ENCODE measurements at places on chromosomes 2 and 18.

DNA sequence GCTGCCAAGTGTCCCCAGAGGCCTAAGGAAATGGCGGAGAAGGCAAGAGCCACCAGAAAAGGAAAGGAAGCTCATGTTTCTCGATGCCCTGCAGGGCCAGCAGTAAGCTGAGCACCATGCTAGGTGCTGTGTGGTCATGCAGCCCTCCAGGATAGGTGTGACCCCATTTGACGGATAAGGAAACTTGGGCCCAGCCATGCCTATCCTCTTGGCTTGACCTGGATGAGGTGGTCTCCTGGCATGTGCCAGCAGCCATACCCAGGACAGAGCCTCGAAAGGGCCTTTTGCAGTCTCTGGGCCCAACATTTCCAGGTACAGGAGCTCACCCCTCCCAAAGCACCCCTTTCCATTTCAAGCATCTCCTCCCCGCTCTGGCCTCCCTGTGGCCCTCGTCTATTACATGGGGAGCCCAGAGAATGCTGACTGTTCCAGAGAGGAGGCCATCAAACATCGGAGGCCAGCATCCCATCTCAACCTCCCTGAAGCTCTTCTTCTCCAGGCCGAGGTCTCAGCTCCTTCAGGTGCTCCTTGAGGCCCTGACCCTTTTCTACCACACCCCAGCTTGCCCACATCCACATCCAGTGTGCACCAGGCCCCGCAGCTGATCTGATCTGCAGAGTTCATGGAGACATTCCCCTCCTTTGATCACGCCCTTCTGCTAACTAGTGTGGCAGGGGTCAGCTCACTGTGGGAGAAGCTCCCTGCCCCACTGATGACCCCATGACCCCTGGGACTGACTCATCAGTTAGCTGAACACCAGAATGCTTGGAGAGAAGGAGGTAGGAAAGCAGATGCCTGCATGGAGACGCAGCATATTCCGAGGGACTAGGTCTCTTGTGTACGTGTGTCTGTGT, 208.4 kb downstream of the TNS1 start:
- DNase-seq, result no peak

- no peak for DNase-seq
Measured at GRCh38 chr2:163637871-163638270, 97.9 kb downstream of the FIGN start.

- DNase-seq, result no peak
Measured at GRCh38 chr2:2192091-2192955, 138.8 kb downstream of the MYT1L start.

GRCh38 chr2:201358684-201359083, 1.5 kb upstream of the FLACC1 start:
- DNase-seq, result no peak

GRCh38 chr2:128300151-128301020, 18.3 kb downstream of the HS6ST1 start:
- DNase-seq, result no peak

GRCh38 chr18:79769698-79770500, 27.8 kb upstream of the KCNG2 start:
- no peak for DNase-seq

GRCh38 chr18:43627848-43628530, 350.7 kb upstream of the SYT4 start:
- DNase-seq, result no peak

DNA sequence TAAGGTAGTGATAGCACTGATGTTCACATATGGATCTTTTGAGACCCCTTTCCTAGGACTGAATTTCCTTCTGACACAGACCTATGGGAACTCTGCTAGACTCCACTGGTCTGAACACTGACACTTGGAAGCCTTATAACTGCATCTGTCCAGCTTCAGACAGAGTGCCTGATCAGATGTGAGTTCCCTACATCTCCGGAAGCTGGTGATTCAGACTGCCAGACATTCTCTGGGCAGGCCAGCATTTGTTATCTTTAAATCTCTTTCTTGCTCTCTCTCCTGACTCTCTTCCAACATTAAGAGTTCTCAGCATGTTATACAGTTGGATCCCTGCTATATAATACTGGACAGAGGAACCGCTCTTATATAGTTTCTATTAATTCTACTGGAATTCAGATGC, 408.5 kb downstream of the ZEB2 start:
- DNase-seq, result no peak

DNA sequence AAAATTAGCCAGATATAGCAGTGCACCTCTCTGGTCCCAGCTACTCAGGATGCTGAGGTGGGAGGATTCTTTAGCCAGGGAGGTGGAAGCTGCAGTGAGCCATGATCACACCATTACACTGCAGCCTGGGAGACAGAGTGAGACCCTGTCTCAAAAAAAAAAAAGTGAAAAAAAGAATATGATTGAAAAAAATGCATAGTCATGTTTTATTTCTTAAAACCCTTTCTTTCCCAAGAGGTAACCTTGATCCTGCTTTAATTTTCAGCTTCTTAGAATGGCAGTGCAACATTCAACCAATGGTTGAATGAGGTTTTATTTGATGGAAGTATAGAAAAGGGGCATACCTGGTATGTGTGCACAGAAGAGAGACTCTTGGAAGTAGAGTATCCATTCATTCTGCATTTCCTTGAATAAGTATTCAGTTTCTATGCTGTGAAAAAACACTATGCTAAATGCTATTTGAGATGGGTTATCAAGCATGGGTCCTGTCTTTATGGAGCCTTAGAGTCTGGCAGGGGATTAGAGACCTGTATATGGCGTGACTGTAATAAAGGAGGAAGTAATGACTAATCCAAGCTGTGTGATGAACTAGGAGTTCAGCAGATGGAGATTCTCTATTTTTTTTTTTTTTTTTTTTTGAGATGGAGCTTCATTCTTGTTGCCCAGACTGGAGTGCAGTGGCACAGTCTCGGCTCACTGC, 146.3 kb downstream of the WDSUB1 start:
- DNase-seq, result no peak

GRCh38 chr2:12282780-12283695, 433.7 kb upstream of the TRIB2 start:
- DNase-seq, result no peak

DNA sequence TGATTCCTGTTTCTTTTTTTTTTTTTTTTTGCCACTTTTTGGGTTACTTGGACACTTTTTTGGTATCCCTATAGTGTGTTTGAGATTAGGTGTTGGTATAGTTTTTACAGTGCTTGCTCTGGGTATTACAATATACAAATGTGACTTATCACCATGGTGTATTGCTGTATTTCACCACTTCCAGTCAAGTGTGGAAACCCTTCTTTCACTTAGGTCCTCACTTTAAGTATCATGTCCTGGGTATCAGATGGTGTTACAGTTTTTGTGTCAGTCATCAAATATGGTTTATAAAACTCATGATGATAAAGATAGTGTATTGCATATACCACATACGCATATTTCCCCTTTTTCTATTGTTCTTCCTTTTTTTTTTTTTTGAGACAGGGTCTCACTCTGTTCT, 1.8 kb downstream of the ATP9B start:
- no peak for DNase-seq

GRCh38 chr18:42752916-42753315, 362.6 kb downstream of the RIT2 start:
- no peak for DNase-seq

- DNase-seq, result no peak
Measured at GRCh38 chr2:64837116-64837731, 152.0 kb upstream of the SLC1A4 start.

DNA sequence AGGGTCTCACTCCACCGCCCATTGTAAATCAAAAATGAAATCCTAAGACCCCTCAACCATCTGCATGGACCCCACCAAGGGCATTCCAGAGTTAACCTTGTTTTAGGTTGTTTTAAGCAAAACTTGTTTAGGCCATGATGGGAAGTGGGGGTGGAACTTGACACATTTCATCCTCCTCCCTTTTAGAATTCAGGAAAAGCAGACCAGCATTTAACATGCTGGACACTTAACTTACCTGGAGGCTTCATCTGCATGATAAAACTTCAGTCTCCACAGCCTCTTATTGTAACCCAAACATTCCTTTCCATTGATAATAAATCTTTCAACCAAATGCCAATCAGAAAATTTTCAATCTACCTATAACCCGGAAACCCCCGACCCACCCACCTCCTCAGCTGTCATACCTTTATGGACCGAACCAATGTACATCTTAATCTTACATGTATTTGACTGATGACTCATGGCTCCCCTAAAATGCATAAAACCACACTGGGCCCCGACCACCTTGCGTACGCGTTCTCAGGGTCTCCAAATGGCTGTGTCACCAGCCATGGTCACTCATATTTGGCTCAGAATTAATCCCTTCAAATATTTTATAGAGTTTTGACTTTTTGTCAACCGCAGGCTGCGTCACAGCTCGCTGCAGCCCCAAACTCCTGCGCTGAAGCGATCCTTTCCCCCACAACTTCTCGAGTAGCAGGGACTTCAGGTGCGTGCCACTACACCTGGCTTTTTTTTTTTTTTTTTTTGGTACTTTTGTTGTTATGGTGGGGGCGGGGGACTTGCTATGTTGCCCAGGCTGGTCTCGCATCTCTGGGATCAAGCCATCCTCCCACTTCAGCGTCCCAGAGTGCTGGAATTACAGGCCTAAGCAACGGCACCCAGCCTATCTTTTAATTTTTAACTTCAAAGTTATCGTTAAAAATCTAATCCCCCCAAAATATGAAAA, 917 bp downstream of the MPPE1 start:
- no peak for DNase-seq

- no peak for DNase-seq
Measured at GRCh38 chr2:24771764-24772586, 21.2 kb downstream of the PTRHD1 start.

DNA sequence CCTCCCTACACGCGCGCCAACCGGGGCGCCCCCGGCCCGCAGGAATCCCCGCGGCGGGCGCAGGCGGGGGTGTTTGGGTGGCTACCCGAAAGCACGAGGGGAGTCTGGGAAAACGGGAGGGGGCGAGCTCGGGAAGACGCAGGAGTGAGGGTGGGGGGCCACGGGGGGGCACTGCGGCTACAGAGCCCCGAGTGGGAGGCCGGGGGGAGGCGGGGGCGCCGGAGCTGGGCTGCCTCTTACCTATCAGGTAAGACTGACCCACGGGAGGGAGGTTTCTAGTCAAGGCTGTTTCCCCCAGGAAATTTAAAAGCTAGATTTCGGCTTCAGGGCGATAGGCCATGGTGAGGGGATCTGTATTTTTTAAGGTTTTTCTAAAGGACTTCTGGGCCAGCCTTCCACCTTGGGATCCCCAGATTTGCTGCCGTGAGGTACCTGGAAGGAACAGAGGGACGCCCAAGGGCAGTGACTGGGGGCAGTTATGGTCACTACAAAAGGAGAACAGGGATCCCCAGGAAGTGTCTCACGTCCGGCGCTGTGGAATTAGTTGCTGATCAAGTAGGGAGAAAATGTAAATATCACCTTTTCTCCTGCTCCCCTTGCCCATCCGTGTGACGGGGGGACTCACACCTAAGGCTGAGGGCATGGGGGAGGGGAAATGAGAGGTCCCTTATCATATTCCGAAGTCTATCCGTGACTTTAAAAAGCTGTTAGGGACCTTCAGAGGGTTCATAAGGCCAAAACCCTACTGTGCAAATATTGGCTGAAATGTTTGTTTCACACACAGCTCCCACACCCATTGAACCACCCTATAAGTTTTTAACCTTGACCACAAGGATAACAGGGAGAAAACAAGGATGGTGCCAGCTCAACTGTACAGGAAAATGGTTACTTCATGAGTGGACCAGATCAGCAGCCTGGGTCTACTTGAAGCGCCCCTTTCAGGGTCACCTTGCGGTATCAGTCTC, 638 bp upstream of the IRS1 start:
- peak; percentile 23 for DNase-seq

GRCh38 chr2:134189009-134189720, 64.7 kb upstream of the MGAT5 start:
- no peak for DNase-seq

- DNase-seq, result no peak
Measured at GRCh38 chr2:189348369-189348768, 92.9 kb upstream of the WDR75 start.

GRCh38 chr2:102487761-102488462, 14.9 kb downstream of the SLC9A4 start:
- no peak for DNase-seq

DNA sequence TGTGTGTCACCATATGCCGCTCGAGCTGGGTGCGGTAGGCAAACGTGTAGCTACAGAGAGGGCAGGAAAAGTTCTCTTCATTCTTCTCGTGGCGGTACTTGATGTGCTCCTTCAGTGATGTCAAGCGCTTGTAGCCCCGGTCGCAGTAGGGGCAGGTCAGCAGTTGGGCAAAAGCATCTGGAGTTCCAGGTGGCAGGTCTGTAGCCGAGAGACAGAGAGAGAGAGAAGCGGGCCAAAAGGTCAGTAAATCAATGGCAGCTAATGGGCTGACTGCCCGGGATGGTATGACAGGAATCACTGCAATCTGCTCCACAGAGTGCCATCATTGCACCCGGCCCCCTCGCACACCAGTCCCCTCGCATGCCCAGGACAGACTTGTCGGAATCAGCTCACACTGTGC, 116.0 kb downstream of the ZEB2 start:
- no peak for DNase-seq

- DNase-seq, result no peak
Measured at GRCh38 chr2:25374827-25375226, 33.1 kb upstream of the DNMT3A start.

GRCh38 chr2:144180131-144180530, 339.8 kb downstream of the ZEB2 start:
- DNase-seq, result no peak

GRCh38 chr18:905948-906415, 1.3 kb downstream of the ADCYAP1 start:
- no peak for DNase-seq

- DNase-seq, result no peak
Measured at GRCh38 chr2:74391209-74391579, 11.1 kb upstream of the DCTN1 start.

DNA sequence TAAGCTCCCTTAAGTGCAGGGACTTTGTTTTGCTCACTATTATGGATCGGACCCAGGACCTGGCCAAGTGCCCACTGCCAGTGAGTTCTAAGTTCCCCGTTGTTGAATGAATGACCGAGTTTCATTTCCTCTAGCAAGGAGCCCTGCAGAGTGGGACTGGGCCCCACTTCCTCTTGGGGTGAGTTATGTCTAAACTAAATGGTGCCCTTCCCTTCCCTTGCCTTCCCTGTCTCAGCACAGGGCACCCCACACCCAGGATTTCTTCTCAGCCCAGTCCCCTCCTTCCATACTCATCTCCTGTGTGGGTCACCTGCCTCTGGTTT, 195.3 kb upstream of the HS6ST1 start:
- DNase-seq, result peak; percentile 30

- no peak for DNase-seq
Measured at GRCh38 chr2:183533021-183533420, 408.8 kb downstream of the NUP35 start.

DNA sequence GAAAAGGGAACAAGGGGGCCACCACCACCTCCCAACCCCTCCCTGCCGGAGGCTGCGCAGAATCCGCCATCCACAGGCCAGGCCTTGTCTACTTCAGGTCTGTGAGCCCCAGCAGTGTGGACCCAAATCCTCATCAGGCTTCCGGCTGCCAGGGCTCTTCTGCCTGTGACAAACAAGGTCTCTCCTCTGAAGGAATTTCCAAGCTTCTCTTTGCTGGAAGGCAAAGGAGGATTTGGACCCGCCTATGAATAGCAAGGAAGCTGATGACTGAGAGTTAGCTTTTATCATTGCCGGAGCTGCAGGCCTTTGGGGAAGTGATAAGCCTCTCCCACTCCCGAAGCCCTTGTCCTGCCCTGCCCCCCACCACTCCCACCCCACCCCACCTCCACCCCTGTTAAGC, 93.7 kb upstream of the SH3BP4 start:
- no peak for DNase-seq

GRCh38 chr2:186052930-186053329, 314.3 kb downstream of the FSIP2 start:
- no peak for DNase-seq

- no peak for DNase-seq
Measured at GRCh38 chr2:49426996-49427395, 272.7 kb upstream of the FSHR start.

- no peak for DNase-seq
Measured at GRCh38 chr2:1156531-1156930, 205.9 kb downstream of the SNTG2 start.
